Activated T-cell treated with anti-CD3 and anti-CD28 coated beads, Interleukin-2, amount 50 U/mL, for 72 hours (primary cell): ENCODE measurements at places on chromosomes 6 and 20. TPM values are rescaled to one million over a fixed set of nuclear protein-coding genes. Genes with fewer than 3 reads are reported as not detected.

Gene MYBL2
- 87.7 TPM for total RNA-seq

DNA sequence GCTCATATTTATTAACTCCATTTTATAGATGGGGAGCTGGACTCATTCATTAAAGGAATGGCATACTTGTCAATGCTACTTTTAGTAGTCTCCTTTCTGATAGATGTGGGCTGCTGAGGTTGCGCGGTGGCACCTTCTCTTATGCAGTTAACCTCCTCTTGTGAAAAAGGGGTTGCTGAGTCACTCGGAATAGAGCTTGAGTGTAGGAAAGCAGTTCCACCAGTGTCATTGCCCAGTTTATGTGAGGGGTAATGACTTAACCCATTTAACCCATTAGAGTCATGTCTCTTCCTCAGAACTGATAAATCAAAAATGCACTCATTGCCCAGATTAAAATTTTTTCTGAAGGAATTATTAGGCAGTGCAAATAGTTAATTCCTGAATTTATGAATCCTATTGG, 6.3 kb downstream of the MAPK14 start:
- peak; percentile 41 for DNase-seq

GRCh38 chr6:23510778-23511510, 615.1 kb upstream of the NRSN1 start:
- no peak for DNase-seq

GRCh38 chr6:85945459-85946185, 302.9 kb upstream of the SYNCRIP start:
- DNase-seq: no peak

GRCh38 chr6:40796260-40797221, 209.4 kb upstream of the LRFN2 start:
- DNase-seq: no peak

DNA sequence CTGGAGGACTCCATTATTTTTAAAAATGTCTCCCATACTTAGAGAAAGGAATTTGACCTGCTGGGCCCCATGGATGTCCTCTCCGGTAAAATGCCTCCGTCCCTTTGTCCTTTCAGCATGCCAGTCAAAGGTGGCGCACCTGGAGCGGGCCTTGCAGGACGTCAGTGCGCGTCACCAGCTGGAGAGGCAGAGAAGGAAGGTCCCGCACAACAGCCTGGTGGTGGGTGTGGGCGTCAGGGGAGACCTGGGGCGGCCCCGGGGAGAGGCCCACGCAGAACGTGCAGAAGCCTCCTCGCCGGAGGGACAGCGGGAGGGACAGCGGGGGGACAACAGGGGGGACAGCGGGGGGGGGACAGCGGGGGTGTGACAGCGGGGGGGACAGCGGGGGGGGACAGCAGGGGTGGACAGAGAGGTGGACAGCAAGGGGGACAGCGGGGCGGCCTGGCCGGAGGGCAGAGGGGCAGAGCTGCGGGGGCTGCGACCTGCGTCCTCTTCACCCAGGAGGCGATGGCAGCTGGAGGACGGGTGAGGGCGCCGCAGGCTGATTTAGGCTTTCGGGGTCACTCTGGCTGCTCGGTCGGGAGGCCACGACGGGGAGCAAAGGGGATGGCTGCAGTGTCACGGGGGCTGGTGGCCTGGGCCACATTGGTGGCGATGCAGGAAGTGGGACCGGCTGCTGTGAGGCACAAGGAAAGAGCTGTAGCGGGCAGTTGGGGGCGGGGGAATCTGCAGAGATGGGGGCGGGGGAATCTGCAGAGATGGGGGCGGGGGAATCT, 859 bp upstream of the KIF25 start:
- no peak for DNase-seq

GRCh38 chr20:31496761-31497295, 17.4 kb upstream of the HM13 start:
- DNase-seq: no peak

- no peak for DNase-seq
Measured at GRCh38 chr6:167237438-167238145, 53.5 kb upstream of the UNC93A start.

DNA sequence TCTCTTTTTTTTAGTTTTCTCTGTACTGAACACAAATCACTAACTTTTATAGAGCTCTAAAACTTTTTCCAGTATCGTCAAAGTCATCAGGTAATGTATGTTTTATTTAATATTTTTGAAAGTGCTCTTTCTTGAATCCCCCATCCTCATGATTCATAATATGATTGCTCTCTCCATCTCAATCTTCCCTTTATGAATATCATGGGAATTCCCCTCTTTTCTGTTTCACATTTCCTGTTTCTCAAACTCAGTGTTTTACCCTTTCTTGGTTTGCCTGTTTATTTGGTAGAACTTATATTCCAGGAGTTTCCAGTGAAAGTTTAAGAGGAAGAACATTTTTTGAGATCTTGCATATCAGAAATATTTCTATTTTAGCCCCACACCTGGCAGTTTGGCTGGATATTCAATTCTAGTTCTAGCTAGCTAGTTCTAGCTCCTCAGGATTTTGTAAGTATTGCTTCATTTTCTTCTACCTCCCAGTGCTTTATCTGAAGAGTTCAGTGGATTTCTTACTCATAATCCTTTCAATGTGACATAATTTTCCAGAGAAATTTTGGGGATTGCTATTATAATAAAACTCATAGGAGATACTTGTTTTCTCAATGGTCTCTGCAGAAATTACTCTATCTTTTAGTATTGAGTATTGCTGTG, 6.1 kb upstream of the C6orf58 start:
- no peak for DNase-seq

GRCh38 chr6:130203370-130203769, 19.4 kb downstream of the SAMD3 start:
- no peak for DNase-seq

- no peak for DNase-seq
Measured at GRCh38 chr6:5132731-5133130, 47.6 kb downstream of the PPP1R3G start.
